ENCODE measurements at places on chromosomes 2 and 18.

DNA sequence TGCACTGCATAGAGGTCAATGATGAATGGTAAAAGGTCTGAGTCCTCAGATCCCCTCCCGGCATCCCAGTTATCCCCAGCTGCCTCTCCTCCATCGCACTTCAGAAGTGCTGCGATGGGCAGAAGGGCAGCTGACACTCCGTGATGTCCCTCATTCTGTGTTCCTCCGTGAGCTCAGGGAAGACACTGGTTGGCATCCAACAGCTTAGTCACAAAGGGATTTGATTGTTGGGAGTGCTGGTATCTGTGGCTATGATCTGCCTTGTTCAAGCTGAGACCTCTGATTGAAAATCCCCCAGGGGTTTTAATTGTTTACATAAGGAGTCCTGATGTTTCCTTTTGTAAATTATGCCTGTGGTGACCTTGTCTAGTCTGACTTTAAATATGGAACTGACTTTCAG is 19.0 kb upstream of the SAG start:
- no peak for DNase-seq

DNA sequence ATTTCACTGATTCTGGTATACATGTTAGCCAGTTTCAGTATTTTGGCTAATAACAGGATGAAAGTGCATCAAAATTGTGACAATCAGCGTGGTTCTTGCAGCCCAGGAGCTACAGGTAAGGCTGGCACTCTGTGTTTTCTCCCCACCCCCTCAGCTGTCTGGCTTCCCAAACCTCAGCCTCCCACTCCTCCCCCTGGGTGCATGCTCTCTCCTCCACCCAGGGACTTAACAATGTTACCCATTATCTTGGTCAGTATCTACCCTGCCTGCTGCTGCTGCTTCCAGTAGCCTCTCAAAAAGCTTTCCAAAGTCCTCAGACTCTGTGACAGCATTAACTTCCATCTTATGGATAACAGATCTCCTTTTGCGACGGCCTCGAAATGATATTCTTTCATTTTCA is 41.0 kb downstream of the TRABD2A start:
- no peak for DNase-seq

DNA sequence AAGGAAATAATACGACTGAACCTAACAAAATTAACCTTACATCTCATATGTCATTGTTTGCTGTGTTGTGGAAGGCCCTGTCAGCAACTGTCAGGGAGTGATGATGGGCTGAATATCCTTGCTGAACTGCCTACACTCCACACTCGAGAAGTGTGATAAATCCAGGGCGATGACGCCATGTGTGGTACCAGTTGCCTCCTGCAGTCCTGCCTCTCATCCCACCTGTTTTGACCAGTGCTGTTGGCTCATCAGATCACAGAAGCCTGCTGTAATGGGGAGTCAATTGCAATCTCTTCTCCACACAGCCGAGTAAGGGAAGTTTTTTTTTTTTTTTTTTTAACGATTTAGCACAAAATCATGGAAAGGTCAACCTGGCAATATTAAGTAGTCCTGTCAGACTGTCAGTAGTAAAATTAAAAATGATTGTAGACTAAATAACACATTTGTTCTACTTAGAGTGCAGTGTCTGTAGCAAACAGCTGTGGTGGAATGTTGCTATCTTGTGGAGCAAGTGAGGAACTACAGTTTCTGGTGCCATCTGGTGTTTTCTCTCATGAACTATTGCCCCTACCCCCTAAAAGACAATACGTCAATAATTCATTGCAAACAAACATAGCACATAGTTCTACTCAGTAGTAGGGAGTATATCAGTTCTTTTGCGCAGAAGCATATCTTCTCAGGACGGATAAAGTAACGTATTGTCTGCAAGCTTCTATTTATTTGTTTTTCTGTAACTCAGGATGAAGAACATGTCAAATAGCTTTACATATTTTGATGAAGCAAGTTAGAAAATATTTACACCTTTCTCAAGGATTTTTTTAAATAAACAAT is 347.6 kb downstream of the CTNNA2 start:
- no peak for DNase-seq

DNA sequence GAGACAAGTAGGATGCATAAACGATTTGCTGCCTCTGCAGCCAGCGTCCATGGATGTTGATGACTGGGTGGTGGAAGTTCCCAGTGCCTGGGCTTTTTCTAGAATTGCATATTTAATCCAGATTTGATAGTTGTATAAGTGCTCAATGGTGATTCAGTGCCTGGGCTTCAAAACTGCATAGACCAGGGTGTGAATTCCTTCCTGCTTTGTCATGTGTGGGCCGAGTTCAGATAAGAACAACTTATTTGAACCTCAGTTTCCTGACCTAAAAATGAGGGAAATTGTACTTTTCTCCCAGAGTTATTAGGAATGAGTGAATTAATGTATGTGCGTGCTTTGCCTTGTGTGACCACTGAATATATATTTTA is 154.6 kb downstream of the WDSUB1 start:
- no peak for DNase-seq

DNA sequence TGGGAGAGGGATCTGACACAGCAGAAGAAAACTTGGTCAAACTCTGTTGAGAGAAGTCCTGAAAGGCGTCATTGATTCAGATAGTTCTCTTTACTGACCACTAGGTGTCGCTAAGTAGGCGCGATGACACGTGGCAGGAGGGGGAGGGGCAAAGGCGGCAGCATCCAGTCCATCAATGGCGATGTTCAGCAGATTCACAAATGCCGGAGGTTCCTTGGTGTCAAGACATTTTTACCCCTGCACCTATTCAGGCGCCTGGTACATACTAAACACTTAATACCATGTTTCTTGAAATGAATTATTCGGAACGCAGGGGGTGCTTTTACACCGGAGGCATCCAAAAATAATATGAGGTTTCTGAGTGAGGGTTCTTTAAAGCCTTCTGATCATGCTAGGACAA is 3.0 kb upstream of the PLEK start:
- DNase-seq: no peak

GRCh38 chr2:42652086-42652485 is 83.7 kb downstream of the MTA3 start:
- DNase-seq: no peak

- no peak for DNase-seq
These were observed 80.0 kb upstream of the FAM136A start for GRCh38 chr2:70381821-70382220.

DNA sequence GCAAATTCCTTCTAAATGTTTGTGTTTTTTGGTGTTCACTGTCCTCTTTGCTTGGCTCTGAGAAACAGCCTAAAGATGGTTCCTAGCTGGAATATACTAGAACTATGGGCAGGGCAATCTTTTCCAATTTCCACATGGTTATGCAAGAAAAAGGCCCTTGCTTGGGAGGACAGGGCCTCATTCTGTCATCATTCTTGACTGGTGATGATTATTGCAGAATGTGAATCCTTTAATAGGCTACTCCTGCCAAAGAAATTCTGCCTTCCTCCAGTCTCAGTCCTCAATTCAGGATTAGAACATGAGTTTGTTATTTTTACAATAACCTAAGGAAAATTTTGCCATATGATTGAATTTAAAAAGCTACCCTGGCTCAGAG is 218.7 kb downstream of the HNMT start:
- peak; percentile 26 for DNase-seq

GRCh38 chr2:149902081-149902480 is 314.5 kb upstream of the MMADHC start:
- DNase-seq: peak; percentile 79

- no peak for DNase-seq
These were observed 29.4 kb downstream of the PDCL3 start for GRCh38 chr2:100592226-100592625.

DNA sequence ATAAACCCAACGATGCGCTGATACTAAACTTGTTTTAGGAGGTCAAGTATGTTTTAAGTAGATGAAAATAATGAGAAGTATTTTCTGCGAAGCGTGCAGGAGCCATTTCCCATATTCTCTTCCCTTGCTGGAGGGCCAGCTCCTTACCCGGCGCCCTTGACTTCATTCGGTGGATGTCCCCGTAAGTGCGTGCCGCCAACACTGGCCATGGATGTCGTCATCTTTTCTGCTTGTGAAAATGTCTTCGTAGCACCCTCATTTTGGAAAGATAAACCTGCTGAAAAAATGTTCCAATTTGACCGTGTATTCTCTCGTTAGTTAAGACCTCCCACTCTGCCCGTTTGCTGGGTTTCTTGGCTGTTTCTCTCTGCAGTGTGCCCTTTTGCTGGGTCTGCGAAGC is 127.5 kb downstream of the RTP5 start:
- DNase-seq: no peak

GRCh38 chr2:152518641-152519580 is 183.9 kb downstream of the FMNL2 start:
- DNase-seq: no peak

DNA sequence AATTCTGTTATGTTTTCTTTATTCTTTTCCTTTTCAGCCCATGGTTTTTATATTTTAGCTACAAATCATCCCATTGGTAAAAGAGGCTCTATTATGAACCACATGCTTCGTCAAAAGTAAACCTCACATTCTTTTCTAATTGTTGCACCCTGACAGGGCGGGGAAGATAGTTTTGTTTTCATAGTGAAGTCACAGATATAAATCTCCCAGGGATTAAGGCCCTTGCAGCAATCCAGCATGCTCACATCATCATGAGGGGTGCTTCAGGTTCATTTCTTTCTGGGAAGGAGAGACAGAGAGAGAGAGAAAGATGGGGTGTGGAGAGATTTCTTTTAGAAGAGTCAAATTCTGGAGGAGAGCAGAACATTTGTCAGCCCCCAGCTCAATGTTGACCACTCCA is 124.5 kb upstream of the CDC42EP3 start:
- DNase-seq: no peak

GRCh38 chr2:23301136-23301535 is 83.8 kb upstream of the KLHL29 start:
- DNase-seq: no peak

DNA sequence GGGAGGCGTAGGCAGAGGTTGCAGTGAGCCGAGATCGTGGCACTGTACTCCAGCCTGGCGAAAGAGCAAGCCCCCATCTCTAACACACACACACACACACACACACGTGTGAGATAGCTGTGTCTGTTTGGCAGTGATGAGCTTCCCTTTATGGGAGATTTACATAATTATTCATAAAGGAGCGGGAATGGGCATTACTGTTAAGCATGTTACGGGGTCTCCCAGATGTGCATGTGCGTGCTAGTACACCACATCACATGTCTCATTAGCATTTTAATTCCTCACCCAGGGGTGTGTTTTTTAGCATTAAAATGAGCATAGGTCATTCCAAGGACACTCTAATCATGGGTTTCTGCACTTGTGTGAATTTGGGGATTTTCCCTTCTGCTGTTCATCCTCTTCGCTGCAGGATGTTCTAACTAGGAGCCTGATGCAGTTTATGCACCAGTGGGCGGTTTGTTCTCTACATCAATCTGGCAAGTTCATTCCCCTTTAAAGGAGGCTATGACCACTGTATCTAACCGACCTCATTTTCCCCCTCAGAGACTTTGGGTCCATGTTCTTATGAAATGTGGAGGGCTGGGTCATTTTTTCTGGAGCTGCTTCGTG is 1.0 kb upstream of the FAM178B start:
- DNase-seq: no peak

DNA sequence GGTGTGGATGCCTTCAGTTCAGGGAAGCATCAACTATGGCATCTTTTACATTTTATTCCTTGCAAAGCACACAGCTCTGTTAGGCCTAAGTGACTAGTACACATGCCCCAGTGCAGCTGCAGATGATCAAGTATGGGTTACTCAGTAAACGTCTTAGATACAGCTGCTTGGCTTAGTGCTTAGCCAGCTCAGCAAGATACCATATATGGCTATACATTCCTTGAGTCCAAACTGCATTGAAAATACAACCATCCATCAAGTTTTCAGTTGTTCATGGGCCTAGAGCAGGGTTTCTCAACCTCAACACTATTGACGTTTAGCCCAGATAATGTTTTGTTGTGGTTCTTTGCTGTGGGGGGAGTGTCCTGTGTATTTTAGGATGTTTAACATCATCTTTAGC is 769.9 kb downstream of the TSN start:
- DNase-seq: no peak

DNA sequence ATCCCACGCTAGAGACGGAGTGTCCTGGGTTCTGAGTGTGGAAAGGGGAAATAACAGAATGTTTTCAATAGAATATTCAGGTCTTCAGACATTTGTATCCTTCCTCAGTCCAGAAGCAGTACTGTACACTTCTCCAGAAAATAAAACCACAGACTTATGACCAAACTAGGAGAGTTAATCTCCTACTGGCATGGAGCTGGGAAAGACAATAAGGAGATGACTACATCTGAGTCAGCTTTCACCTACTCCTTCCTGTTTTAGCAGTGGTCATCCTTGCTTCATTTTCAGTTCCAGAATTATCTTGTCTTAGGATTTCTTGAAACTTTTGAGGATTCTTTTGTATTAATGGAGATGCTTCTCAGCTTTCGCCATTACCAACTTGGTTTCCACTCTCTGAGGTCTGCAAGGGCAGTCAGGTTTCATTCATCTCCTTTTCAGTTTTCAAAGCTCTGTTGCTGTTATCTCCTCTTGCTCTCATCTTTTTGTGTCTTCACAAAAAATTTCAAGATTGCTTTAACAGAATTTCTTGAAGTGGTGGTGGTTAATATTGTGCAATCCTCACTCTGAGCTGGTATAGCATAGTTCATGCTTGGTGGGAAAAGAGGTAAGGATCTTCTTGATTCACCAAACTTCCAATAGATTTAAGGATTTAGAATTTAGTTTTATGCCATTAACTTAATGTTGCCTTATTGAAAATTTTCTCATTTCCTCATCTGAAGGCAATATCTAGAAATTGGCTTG is 23.7 kb upstream of the NR4A2 start:
- DNase-seq: no peak

- no peak for DNase-seq
These were observed 242.8 kb upstream of the RBMS1 start for GRCh38 chr2:160736148-160737028.

- DNase-seq: peak; percentile 79
These were observed at the start of gene ANKMY1 for GRCh38 chr2:240557808-240558207. ANKMY1 (minus strand) TSS chr2:240557988; CDS start chr2:240557335, 653 bp downstream.

GRCh38 chr2:17754773-17755425 is 961 bp downstream of the GEN1 start:
- no peak for DNase-seq

DNA sequence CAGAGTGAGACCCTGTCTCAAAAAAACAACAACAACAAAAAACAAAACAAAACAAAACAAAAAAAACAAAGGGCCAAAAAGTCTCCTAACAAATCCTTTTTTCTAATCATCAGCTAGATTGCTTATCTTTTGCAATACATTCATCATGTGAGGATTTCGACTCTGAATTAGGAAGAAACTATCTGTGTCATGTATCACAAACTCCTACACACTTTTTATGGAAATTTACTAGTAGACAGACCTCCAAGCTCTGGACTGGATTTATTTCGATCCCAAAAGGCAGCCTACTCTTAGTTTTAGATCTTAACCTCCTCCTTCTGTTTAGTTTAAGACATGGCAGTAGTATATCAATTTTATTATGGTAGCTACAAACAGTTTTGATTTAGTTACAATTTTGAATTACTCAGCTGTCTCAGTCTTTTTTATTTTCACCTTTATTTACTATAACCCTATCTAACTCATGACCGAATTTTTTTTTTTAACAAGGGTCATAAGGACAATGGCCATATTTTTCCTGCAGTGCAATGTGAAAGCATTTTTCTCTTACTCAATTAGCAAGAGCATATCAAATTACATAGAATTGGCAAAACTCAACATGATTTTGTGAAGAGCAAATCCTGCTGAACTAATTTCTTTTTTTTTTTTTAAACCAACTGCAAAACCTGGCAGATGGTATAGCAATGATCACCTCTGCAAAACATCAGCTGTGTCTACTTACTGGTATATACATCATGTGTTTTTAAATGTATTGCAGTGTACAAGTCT is 10.7 kb upstream of the CCDC88A start:
- DNase-seq: no peak

GRCh38 chr2:138321458-138321857 is 180.1 kb upstream of the SPOPL start:
- no peak for DNase-seq

Measured in right hindlimb (tissue), 1 donor.